NCI-H2029 treated with DMSO at 0.1 percent for 48 hours (cell line): ENCODE measurements at places on chromosomes 16 and 17.

GRCh38 chr16:68072038-68072695 is 13.0 kb upstream of the NFATC3 start:
- no peak for DNase-seq

DNA sequence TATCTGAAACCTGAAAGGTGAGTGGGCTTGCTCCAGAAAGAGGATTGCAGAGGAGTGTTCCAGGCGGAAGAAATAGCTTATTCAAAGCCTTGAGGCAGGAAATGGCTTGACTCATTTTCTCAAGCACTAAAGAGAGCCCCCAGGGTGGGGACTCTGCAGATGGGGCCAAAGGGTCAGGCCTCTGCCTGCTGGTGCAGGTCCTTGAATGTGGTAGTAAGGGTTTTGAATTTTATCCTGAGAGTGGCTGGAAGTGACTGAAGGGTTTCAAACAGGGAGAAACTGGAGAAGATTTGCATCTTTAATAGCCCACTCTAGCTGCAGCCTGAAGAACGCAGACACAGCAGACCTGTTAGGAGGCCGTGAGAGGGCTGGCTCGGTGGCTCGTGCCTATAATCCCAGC is 144.4 kb downstream of the CCT6B start:
- DNase-seq, result no peak

GRCh38 chr16:21641916-21642315 is 10.5 kb downstream of the IGSF6 start:
- no peak for DNase-seq

- DNase-seq, result no peak
Measured at GRCh38 chr17:70804161-70804560, 634.8 kb downstream of the KCNJ2 start.

DNA sequence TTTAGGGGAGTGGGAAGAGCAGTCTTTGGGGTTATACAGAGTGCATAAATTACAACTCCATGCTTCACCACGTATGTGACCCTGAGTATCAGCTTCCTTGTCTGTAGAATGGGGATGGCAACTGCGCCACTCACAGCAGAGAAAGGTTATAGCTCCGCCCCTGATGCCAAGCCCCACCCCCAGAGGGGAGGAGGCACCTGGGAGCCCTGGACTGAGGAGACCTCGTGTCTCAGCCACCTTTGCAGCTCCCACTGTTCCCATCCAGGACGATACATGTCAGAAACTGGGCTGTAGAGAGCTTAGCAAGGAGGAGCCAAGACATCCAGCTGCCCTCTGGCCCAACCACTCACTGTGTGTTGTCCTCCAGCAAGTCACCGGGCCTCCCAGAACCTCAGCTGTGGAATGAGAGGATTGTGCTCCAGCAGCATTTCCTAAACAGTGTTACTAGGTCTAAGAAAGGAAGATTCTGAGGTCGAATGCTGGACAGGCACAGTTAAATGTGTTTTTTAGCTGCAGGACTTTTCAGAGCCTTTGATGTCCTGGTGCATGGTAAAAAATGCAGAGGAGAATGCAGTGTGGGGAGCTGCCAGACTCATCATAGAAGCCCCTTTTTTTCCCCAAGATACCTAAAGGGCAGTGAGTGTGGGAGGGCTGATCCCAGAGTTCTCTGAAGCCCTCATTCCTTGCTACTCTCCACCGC is 49.4 kb downstream of the BEAN1 start:
- no peak for DNase-seq

DNA sequence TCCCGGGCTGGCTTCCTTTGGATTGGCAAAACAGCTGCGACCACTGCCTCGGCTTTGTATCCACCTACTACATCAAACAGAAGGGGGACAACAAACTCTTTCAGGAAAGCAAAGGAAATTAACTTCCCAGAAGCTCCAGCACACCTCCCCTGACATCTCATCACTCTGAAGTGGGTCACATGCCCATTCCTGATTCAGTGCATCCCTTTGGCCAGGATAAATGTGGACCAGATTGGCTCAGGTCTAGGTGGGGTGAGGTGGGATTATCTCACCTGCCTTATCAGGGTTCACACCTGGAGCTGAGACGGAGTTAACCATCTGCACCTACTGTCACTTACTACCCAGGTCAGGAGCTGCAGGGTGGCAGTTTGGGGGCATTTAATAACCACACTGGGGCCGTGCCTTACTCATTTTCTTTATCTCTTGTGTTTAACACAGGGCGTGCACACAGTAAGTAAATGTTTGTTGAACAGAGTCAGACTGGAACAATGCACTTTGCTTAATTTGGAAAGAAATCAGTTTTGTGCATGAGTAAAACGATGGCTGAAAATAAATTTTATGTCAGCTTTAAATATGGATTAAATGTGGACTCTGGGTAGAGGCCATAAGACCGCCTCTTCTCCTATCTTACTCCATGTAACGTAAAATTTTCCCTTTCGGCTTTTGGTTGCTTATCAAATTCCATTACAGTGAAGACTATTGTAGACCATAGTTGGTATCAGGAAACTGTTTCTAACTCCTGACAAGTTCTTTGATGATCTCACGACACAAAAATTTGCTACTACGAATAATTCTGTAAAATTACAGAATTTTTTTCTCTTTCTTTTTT is 36.0 kb downstream of the IQCK start:
- DNase-seq, result no peak

DNA sequence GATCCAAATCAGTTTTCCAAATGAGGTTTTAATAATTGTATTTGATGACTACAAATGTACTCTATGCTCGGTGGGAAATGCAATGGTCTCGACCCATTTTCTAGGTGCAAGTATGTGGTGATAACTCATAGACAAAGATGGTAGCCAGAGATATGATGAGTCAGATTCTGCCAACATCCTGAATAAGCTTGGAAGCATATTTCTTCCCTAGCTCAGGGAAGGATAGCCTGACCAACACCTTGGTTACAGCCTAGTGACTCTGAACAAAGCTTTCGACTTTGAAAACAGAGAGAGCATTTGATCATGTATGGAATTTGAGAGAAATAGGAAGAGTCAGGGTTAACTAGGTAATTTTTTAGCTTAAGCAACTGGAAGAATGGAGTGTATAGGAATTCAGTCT is 128.3 kb upstream of the MYOCD start:
- DNase-seq, result no peak

DNA sequence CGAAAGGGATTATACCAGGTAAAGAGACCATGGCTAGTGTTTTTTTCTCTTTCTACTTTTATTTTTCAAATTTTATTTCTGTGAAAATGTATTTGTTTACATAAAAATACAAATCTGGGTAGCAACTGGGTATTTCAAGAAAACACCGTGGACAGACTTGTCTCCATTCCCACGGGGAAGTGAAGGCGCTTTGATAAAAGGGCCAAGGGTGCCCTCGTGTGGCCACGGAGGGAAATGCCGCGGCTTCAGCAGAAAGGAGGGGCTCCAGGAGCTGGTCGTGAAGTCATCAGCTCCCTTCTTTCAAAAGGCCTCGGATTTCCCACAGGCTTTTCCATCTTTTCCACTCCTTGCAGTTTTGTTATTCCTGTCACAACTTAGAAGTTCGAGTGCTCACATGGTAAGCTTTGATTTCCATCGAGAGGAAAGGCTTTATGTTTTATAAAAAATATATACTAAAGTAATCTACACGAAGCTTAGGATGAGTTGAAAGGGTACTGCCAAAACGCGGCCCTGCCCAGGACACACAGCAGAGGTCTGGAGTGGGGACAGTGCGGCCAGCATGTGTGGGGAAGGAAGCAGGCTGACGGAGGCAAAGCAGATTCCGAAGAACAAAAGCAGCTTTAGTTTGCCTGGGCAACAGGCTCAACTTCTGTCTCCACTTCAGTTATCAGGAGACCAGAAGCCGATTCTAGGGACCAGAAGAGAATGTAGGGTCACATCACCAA is 15.3 kb upstream of the MNT start:
- peak; percentile 37 for DNase-seq

GRCh38 chr17:60391471-60392041 is 377 bp downstream of the USP32 start:
- DNase-seq, result peak; percentile 63

GRCh38 chr17:63095879-63096278 is 129.8 kb downstream of the TANC2 start:
- no peak for DNase-seq

DNA sequence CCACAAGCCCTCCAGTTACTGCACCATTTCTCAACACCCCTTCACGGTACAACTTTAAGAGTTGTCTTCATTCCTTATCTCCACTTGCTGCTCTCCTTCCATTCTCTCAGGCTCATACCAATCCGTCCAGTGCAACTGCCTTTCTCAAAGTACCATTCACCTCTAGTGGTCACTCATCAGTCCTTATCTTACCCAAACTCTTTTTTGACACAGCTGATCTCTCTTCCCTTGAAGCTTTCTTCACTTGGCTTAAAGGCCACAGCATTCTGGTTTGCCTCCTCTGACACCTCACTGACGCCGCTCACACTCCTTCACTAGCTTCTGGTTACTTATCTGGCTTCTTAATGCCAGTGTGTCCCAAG is 24.9 kb downstream of the UBE2G1 start:
- DNase-seq, result no peak

- DNase-seq, result no peak
Measured at GRCh38 chr16:86100205-86101136, 201.5 kb downstream of the IRF8 start.

GRCh38 chr16:75273054-75273925 is 21.9 kb upstream of the BCAR1 start:
- DNase-seq, result no peak

DNA sequence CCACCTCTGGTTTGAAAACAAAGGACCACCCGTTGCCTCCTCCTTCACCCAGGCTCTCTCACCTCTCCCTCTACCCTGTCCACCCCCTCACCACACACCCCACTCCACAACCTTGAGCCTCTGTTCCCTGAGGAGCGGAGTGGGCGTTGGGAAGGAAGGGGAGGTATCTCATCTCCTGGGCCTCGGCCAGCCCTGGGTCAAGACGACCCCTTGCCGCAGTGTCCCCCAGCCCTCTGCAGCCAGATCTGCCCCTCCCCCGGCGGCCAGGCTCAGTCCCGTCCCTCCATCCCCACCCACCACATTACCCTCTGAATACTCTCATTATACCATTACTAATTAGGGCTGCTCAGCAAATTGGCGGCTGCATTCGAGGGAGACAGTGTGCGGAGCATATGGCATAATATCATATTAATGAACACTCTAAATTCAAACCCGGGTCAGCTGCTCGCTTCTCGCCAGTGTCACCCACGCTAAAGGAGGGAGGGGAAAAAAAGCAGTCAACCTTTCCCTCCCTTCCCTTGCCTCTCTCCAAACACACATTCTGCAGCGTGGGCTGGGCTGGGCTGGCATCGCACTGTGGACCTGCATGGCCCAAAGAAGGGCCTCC is 123.2 kb upstream of the LHX1 start:
- no peak for DNase-seq

DNA sequence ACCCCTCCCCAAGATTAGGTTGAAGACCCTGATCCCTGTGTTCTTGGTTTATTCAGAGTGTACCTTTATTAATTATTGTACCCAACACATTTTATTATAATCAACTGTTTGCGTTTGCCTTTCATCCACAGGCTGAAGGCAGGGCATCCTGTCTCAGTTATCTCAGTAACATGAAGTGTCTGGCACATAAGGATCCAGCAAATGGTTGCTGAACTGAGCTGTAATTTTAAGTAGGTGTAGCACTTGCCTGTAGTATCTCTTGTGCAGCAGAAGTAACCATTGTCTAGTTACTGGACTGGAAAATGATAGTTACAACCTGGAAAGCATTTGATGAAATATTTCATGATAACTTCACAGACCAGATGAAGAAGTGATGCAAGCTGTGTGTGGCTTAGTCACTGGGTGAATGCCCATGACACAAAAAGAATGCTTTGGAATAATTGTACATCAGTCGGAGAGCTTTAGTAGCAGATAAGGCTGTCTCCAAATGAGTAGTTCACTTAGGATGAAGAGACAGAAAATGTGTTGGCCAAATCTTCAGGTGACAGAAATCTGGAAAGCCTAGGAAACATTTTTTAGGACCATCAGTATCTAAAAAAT is 56.6 kb downstream of the ESRP2 start:
- DNase-seq, result no peak

DNA sequence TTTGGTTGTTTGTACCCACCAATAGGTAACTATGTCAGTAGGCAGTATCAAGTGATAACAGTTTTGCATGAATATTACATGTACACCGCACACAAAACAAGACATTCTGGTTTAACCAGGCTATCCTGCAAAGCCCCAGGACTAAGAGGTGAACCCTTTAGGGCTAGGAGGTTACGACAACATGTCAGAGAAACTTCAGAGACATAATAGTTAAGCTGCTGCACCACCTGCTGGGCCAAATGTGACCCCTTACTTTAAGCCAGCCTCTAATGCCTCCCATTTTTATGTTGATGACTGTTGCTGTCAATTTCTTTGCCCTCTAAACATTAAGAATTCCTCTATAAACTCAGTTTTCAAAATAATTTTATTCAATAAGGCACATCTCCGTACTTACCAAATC is 15.4 kb downstream of the SRP68 start:
- no peak for DNase-seq

- no peak for DNase-seq
Measured at GRCh38 chr16:80433623-80434022, 107.2 kb upstream of the DYNLRB2 start.

DNA sequence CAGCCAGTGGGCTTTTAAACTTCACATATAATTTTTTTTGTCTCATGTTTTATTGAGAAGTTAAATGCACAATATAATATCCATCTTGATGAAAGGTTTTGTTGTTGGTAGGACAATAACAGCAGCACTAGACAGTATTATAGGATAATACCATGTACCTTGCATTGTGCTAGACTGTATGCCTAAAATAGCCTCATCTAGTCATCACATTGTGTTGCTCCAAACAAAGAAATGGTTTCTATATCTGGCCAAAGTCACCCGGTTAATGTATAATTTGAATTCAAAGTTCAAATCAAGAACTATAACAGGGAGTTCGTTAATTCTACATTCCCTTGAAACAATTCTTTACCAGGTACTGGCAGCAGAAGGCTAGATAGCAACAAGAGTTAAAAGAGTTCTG is 104.9 kb downstream of the KCNJ2 start:
- DNase-seq, result no peak

DNA sequence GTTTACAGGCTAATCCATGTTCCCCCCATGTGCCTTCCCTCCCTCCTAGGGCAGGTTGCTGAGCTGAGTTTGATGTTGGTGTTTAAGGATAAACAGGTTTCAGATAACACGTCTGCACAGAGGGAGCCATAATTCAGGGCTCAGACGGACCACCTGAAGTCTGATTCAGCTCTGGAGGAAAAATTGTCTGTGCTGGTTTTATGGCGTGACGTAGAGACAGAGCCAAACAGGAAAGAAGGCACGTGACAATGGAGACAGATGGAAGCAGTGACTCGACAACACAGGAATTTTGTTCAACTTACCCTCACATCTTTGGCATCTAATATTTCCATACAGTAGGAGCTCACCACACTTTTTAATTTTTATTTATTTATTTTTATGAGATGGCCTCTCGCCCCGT is 10.7 kb upstream of the USP10 start:
- DNase-seq, result no peak

GRCh38 chr16:88920618-88921590 is 54.4 kb upstream of the PABPN1L start:
- no peak for DNase-seq

GRCh38 chr17:19554393-19554792 is 20.7 kb downstream of the SLC47A1 start:
- DNase-seq, result no peak

- no peak for DNase-seq
Measured at GRCh38 chr17:65324611-65325342, 187.6 kb downstream of the RGS9 start.

- no peak for DNase-seq
Measured at GRCh38 chr16:85104147-85104546, 8.1 kb downstream of the CIBAR2 start.
